Cortex of kidney (tissue), 1 donor: ENCODE measurements at places on chromosomes 5 and 9.

DNA sequence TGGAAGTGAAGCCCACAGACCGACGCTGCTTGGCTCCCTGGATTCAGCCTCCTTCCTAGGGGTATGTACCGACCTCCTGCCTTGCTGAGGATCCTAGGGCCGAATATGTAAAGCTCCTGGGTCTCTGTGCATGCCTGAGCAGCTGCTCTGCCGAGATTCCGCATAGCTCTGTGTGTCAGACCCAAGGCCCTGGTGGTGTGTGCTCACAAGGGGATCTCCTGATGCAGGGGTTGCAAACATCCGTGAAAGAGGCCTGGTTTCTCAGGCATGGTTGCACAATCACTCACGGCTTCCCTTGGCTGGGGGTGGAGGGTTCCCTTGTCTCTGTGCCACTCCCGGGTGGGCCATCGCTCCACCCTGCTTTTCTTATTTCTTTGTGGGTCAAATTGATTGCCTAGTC lies 19.9 kb upstream of the SVEP1 start:
- DNase-seq, result no peak

GRCh38 chr9:81858657-81859430 lies 69.4 kb upstream of the SPATA31D4 start:
- no peak for DNase-seq

DNA sequence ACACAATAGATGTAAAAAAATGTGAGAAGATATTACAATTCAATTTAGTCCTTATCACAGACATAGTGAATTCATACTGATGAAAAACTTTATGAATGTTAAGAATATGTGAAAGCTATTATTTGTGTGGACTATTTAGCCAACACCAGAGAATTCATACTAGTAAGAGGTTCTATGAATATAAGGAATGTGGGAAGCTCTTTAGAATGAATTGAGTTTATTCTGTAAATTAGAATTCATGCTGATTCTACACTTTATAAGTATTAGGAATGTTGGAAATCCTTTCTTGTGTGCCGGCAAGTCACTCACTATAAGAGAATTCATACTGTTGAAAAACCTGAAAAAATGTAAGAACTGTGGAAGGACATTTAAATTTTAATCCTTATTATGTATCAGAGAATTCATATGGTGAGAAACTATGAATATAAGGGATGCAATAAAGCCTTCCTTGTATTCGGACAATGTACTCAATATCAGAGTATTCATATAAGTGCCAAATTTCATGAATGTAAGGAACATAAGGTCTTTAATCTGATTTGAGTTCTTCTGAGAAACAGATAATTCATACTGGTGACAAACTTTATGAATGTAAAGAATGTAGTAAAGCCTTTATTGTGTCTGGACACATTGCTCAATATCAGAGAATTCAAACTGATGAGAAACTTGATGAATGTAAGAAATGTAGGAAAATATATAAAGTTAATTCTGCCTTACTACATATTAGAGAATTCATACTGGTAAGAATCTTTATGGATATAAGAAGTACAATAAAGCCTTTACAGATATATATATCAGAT lies 21.6 kb upstream of the PCDHA1 start:
- no peak for DNase-seq

DNA sequence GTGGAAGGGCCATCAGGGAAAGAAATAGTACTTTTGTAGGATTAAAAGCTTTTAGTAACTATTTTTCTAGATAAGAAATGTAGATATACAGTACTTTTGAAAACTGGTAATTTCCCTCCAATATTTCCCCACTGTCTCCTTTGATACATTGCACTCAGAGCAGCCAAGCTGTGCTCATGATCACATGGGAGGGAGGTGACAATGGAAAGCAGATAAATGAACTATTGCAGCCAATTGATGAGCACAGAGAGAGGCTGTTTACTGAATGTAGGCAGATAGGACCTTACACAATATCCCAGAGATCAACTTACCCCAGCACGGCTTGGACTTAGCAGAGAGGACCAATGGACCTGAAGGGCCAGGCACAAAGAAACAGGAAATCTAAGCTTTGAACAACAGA lies 178.0 kb upstream of the NREP start:
- no peak for DNase-seq

DNA sequence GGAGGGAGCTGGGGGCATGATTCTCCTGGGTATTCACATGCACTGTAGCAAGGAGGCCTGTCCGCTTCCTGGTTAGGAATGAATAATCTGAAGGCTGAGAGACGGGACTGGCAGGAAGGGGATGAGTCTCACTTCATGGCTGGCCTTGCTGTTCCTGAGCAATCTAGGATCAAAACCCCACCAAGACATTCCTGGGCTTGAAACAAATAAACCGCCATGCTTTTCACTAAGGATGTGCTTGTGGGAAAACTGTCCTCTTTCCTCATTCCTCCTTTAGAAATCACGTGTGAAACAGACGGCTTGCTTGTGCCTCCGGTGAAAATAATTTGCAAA lies 132.8 kb downstream of the MACROH2A1 start:
- DNase-seq, result no peak

DNA sequence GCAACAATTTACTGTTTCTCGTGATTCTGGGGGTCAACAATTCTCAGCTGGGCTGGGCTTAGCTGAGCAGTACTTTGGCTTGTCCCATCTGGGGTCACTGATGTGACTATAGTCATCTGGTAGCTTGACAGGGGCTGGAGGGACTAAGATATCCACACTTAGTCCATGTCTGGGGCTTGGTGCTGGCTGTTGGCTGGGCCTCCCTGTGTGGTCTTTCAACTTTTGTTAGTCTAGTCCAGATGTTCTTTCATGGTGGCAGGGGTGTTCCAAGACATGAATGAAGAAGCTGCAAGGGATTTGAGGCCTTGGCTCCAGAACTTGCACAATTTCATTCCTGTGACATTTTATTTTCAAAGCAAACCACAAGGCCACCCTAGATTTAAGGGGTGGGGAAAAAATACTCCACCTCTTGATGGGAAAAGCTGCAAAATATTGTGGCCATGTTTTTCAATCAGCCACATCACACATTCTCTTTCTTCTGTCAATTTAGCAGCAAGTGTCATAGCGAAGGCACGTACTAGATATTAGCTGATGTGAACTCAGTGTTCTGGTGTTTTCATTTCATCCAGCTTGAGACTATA lies 59.2 kb downstream of the TSSK1B start:
- DNase-seq, result no peak

- DNase-seq, result no peak
Measured at GRCh38 chr5:72459089-72459661, 48.0 kb downstream of the ZNF366 start.

DNA sequence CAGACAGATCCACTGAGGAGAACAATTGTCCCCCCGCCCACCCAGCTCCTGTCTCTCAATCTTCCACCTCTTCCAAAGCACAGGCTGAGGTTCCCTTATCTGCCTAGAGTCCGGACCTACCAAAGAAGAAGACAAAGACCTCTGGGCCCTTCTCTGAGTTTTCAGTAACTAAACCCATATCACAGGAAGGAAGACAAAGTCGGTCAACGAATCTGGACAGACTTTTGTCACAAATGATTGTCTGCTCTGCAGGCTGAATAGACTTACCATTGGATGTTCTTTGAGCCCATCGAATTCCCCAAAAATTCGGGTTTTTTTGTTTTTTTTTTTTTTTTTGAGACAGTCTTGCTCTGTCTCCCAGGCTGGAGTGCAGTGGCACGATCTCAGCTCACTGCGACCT lies 58.0 kb downstream of the C9orf50 start:
- no peak for DNase-seq

GRCh38 chr5:157020002-157020401 lies 38.9 kb downstream of the HAVCR1 start:
- DNase-seq, result no peak

DNA sequence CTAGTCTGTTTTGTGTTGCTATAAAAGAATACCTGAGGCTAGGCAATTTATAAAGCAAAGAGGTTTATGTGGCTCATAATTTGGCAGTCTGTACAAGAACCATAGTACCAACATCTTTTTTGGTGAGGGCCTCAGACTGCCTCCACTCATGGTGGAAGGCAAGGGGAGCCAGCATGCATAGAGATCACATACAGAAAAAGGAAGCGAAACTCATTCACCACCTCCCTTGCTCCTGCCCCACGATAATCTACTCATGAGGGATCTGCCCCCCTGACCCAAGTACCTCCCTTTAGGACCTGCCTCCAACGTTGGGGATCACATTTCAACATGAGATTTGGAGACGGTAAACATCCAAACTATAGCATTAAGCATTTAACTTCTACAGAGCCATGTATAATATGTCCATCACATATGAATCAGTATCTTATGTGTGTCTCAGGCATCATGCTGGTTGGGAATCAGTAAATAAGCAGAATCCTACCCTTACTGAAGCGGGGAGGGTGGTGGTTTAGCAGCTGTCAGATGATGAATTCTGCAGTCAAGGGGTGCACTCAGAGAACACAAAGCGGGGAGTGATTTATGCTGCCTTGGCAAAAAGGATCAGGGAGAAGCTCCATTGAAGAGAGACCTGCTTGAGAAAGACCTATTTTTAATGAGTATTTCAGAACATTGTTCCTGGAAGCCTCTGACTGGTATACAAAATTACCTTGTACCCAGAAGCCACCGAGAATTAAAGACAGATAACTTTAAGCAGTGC lies 34.8 kb downstream of the HMGXB3 start:
- no peak for DNase-seq

GRCh38 chr9:114680259-114681001 lies 1.6 kb downstream of the TEX48 start:
- no peak for DNase-seq

DNA sequence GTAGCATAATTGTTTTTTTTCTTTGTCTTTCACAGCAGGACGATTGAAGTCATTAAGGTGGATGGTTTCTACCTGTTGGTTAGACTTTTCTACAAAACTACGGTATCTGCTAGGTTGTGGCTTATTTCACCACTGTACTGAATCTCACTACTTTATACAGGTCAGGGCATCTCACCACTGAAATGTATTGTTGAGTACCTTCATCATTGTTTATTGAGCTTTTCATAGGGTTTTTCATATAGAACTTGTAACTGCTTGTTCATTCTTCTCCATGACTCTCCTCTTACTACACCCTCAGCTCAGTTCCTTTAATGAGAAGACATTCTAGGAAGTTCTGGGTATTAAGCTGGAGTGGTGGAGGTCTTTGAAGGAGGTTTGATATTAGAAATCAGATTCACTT lies 75.1 kb downstream of the PAM start:
- DNase-seq, result no peak

DNA sequence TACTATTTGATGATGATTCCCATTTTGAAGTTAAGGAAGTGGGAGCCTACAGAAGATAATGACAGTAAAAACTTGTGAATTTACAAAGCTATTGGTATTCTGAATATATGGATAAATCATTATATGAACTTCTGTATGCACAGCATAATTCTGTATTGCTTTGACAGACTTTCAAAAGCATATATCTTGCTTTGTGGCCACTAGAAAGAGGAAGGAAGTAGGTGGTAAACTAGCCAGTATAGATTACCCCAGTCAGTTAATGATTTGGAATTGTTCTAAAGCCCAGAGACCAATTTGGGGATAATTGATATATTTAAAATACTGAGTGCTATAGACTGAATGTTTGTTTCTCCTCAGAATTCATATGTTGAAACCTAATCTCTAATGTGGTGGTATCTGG lies 53.0 kb downstream of the NR2F1 start:
- DNase-seq, result no peak

GRCh38 chr5:58133216-58133615 lies 326.7 kb downstream of the PLK2 start:
- DNase-seq, result no peak

- no peak for DNase-seq
Measured at GRCh38 chr5:135026645-135027265, 7.3 kb downstream of the PITX1 start.

GRCh38 chr5:83662558-83662957 lies 58.1 kb downstream of the HAPLN1 start:
- DNase-seq, result no peak

- DNase-seq, result no peak
Measured at GRCh38 chr5:150540615-150541396, 32.9 kb downstream of the NDST1 start.

DNA sequence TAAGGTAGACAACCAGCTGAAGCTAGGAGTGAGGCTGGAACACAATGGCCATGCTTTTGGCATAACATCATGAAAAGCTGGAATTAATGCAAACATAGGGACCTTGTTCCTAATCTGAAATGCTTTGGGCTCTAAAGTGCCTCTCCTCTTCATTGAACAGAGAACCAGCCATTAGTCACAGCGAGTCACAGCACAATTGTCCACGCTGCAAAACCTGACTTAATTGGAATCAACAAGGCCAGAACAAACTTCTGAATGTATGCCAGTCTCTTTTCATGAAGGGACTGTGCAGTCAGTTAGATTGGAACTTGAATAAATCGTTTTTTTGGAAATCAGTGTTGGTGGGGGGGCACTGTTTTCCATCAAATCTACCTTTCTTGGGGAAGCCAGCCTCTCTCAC lies 96.5 kb downstream of the JAKMIP2 start:
- no peak for DNase-seq

GRCh38 chr5:59126016-59126707 lies 543.3 kb downstream of the RAB3C start:
- no peak for DNase-seq

DNA sequence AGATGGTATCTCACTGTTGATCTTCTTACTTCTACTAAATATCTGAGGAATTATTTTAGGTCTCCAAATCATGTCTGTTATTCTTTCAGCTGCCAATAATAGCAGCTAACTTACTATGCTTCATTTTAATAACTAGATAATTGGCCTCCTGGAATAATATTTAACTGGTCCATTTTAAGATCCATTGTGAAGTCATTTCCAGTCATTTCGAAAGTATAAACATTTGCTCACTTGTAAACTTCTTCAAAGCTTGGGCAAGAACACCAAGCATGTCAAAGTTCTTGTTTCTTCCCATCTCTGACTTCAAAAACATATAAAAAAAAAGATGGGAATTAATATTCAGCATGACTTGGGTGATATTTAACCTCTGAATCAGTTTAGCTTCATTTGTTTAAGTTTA lies 61.4 kb upstream of the MRPS30 start:
- no peak for DNase-seq

- DNase-seq, result no peak
Measured at GRCh38 chr9:92561374-92562330, 25.9 kb upstream of the ECM2 start.

- DNase-seq, result no peak
Measured at GRCh38 chr9:35711501-35712428, 20.2 kb downstream of the TLN1 start.

GRCh38 chr5:122985006-122985700 lies 51.4 kb downstream of the PPIC start:
- no peak for DNase-seq

GRCh38 chr5:139651043-139651834 lies 3.1 kb downstream of the CXXC5 start:
- DNase-seq, result no peak

DNA sequence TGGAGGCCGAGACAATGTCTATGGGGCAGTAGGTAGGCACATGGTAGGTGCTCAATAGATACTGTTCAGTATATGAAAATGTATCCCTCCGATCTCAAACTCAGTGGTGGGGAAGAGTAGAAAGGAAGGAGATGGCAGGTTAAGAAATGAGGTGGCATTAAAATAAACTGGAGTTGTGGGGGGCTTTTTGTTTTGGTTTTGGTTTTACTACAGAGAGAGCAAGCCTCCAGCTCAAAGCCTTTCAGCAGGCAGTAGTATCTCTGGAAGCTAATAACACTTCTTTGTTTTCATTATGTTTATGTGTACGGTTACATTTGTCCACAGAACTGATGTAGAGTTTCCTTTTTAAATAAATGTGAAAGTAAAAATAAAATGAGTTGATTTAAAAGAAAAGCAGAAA lies 8.6 kb downstream of the MFAP3 start:
- no peak for DNase-seq

GRCh38 chr9:79409182-79409823 lies 162.5 kb upstream of the TLE4 start:
- no peak for DNase-seq

GRCh38 chr9:19232823-19233194 lies 2.3 kb downstream of the DENND4C start:
- DNase-seq, result no peak
